ENCODE measurements at places on chromosomes 3 and 15. TPM values are rescaled to one million over a fixed set of nuclear protein-coding genes. Genes with fewer than 3 reads are reported as not detected.

Gene ARPIN
- total RNA-seq: not detected

Gene PLD1
- total RNA-seq: 0.80 TPM

Gene APPL1
- total RNA-seq: 40.5 TPM

Gene ATP13A5
- total RNA-seq: not detected

Gene MBD4
- total RNA-seq: 48.2 TPM

Gene GASK1A
- not detected for total RNA-seq

Gene SEC61A1
- 191 TPM for total RNA-seq
